Psoas muscle (tissue), 8 donors: ENCODE measurements at places on chromosomes 12 and 14. TPM values are rescaled to one million over a fixed set of nuclear protein-coding genes. Genes with fewer than 3 reads are reported as not detected.

GRCh38 chr12:71688961-71689570 lies 3.2 kb downstream of the TMEM19 start:
- no peak for DNase-seq

- no peak for DNase-seq
Observed at GRCh38 chr14:65162031-65162430, 59.7 kb upstream of the MAX start.

Gene HPD
- total RNA-seq = 3.3 TPM

GRCh38 chr14:59244581-59244980 lies 56.1 kb downstream of the DAAM1 start:
- no peak for DNase-seq

GRCh38 chr12:5307065-5307464 lies 124.8 kb upstream of the NTF3 start:
- no peak for DNase-seq

DNA sequence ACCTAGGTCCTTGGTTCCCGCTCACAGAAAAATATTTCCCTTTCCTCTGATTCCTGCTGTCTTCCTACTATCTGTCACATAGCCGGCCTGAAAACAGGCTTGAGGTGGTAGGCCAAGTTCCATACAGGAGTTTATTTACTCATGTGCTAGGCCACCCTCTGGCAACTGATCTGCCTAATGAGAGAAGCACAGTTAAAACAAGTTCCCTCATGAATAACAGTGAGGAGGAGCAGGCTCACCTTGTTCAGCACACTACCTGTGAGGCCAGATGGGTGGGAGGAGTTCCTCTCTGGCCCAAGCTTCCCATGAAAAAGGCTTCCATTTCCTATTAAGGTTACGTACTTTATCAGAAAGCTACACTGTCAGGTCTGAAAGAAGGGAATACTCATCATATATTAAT lies 206.0 kb downstream of the MYRFL start:
- no peak for DNase-seq

DNA sequence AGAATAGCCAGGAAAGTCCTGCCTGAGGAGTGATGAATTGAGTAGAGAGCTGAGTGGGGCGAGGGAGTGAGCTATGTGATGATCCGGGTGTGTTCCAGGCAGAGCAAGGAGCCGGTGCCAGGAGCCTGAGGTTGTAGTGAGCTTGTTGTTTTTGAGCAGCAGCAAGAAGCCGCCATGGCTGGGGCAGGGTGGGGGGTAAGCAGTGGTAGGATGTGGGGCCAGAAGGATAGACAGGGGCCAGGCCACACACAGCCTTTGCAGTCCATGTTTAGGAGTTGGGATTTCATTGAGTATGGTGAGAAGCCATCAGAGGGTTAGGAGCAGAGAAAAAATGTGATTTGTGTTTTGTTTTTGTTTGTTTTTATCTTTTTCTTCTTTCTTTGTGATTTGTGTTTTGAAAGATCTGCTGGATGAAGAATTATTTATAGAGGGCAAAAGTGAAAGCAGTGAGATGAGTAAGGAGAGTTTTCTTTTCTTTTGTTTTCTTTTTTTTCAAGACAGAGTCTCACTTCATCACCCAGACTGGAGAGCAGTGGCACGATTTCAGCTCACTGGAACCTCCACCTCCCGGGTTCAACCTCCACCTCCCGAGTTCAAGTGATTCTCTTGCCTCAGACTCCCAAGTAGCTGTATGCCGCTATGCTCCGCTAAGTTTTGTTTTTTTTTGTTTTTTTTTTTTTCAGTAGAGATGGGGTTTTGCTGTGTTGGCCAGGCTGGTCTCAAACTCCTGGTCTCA lies 92.3 kb upstream of the BCAT1 start:
- no peak for DNase-seq

- DNase-seq = no peak
Observed at GRCh38 chr14:100424504-100425428, 101.6 kb downstream of the SLC25A47 start.

Gene TRPV4
- not detected for total RNA-seq
